ENCODE measurements at places on chromosomes 2 and 18.

- DNase-seq: no peak
Measured at GRCh38 chr2:162226836-162227235, 16.4 kb downstream of the FAP start.

- DNase-seq: no peak
Measured at GRCh38 chr2:112149866-112150435, 11.8 kb downstream of the FBLN7 start.

DNA sequence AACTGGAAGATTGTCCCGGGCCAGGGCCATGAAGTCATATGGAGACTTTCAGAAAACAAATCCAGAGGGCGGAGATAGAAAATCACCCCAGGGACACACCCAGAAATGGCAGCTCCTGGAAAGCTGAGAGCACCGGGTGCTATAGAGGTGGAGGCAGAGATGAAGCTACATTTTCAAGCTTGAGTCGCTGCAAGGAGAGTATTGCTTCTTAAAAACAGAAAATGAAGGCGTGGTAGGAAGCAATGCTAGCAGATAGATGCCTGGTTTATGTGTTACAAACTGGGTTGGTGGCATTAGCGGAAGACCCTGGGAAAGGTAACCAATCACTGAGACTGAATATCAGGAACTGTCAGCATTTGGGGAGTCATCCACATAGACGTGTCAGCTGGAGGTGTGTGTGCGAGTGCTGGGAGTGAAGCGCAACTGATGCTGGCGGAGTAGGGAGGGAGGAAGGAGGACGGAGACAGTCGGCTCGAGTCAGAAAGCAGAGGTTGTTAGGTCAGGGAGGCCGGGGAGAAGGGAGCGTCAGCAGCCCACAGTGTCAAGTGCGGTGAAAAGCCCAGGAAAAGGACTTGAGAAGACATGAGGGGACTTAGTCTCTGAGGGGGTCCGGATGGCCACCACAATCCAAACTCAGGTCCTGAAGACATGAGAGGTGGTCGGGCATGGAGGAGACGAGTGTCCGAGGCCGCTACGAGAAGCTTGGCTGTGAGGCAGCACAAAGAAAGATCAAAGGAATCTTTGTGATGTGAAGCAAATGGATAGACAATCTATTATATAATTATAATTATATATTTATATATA is 45.4 kb downstream of the C18orf63 start:
- no peak for DNase-seq

DNA sequence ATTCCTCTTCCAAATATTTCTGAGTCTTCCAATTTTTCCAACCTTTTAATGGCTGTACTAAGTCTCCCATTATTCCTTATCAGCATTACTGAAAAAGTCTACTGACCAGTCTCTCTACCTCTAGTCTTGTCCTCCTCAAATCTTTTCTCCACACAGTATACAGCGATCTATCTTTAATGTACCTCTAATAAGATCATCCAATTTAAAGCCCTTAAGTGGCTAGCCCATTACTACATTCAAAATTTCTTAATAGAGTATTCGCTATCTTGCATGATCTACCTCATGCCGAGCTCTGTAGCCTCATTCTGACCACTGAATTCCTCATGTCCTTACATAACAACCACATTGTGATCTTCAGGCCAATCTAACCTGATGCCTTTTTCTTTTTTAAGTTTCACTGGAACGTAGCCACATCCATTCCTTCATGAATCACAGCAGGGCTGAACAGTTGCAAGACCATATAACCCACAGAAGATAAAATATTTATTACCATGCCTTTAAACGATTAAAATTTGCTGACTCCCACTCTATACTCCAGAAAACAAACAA is 57.9 kb downstream of the SLC66A3 start:
- DNase-seq: no peak

GRCh38 chr2:129761569-129762021 is 217.9 kb upstream of the RAB6C start:
- no peak for DNase-seq

DNA sequence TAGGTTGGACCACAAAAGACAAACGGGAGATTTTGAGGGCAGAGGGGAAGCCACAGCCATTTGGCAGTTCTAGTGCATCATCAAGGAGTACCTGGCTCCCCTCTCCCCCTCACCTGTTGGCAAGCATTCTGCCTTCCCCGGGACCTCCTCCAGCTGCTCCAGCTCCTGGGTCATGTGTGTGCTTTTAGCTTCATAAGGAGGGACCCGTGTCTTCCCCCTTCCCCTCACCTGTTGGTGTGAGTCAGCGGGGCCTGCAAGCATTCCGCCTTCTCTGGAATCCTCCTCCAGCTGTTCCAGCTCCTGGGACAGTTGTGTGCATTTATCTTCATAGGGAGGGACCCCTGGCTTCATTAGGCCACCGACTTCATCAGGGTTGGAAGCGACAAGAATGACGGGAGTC is 58.8 kb downstream of the SPP2 start:
- DNase-seq: no peak

- DNase-seq: peak; percentile 84
Measured at GRCh38 chr18:23134780-23135549, at the start of gene CABLES1. TSS of gene CABLES1 (plus strand) at chr18:23135485. CDS start at chr18:23135763, 278 bp downstream.

GRCh38 chr2:143686585-143687164 is 557.5 kb downstream of the ARHGAP15 start:
- DNase-seq: peak; percentile 5

DNA sequence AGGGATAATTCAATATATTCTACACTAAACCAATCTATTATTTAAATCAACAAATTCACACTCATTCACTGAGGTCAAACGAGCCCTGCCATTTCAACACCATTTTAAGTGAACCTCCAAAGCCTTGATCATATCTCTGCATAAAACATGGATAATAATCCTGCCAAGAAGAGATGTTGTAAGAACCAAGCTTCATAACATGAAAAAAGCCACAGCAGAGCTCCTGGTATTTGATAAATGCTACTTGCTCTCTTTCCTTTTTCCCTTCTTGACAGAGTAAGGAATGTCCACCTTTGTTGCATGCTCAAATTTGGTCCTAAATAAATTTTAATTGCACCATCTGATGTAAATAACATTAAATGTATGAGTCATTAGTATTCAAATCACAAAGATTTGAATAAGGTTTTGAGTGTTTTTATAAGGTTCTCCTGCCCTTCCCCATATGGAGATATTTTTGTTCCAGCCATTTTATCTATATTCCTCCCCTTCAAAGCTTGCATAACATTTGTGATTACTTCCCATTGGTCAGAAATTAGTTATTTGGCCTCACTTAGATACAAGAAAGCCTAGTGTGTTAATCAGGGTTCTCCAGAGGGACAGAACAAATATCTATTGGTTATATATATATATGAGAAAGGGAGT is 318.8 kb downstream of the RND3 start:
- DNase-seq: no peak

DNA sequence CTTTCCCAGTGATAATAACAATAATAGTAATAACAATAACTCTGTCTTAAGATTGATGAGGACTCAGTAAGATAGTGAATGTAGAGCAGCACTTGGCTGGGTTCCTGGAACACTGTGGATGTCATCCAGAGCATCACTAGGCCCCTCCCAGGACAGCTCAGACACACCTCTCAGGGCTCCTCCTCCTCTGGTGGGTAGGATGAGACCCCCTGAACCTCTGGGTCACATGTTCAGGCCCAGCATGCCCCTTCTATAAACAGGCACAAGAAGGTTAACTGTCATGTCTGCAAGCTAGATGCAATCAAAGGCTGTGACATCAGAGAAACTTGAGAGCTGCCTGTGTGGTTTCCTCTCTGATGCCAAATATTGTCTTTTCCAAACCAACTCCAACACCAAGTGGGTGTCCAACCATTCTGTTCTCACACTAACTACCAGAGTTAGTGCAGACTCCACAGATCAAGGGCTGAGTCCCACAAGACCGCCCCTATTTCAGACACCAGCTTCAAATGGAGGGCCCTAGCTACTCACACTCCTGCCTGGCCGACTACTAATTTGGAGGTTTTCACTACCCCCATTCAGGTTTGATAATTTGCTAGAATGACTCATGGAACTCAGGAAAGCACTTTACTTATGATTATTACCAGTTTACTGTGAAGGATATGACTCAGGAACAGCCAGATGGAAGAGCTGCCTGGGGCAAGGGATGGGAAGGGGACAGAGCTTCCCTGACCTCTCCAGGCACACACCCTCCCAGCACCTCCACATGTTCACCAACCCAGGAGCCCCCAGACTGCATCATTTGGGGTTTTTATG is 46.4 kb upstream of the BZW1 start:
- no peak for DNase-seq

GRCh38 chr2:217429981-217430500 is 570.2 kb upstream of the TNP1 start:
- DNase-seq: no peak

- no peak for DNase-seq
Measured at GRCh38 chr18:49130261-49130660, 179.5 kb upstream of the SMAD7 start.

- DNase-seq: peak; percentile 65
Measured at GRCh38 chr2:54704688-54705605, 18.5 kb upstream of the EML6 start.

- no peak for DNase-seq
Measured at GRCh38 chr18:7545734-7546133, 21.4 kb upstream of the PTPRM start.
